Stimulated activated CD4-positive, alpha-beta T cell treated with anti-CD3 and anti-CD28 coated beads, Interleukin-15, amount 100 ng/mL, for 1 hour (primary cell): ENCODE measurements at places on chromosomes 6 and 20.

DNA sequence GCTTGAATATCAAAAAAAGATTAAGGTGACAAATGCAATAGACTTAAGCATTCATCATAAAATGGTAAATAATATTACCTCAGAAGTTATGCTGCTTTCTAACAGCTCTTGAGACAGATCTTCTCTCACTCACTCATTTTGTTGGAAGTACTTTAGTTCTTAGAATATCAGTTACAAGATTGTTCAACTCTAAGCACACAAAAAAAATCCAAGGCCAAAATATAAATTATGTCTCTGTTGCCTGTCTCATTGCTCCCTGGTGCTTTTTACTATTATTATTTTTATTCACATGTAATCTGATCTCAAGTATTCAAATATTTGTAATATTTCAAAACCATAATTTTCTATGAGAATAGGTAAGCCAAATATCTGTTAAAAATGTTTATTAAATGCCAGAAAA, 259.4 kb upstream of the HSF2 start:
- DNase-seq = no peak

DNA sequence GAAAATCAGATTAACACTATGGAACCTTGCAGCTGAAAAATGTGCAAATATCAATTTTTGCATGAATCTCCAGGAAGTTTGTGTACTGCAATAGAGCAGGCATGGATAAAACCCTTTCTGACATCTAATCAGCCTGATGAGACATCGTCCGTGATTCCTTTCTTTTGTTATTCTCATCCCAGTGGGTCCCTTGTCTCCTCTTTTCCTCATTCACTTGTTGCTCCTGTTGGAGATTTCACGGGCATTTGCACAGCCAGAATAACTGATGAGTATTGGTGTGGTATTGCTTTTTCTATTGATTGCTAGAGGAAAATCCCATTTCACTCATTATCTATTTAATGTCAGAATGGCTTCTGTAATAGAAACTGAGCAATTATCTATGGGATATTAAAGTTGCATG, 39.9 kb downstream of the SCGN start:
- DNase-seq = no peak

GRCh38 chr6:110325197-110325596, 33.0 kb downstream of the METTL24 start:
- DNase-seq = no peak

DNA sequence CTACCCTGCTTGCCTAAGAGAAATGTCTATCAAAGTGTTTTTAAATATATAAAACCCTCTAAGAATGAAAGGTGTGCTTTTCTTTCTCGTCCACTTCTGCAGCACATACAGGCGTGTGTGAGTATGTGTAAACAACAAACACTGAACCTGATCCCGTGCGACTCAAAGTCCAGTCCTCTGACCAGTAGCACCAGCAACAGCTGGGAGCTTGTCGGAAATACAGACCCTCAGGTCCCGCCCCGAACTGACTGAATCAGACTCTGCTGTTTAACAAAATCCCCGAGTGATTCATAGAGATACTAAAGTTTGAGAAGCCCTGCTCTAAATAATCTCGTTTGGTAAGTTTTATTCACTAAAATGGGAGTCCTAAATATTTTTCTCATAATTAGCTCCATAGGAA, 208.0 kb upstream of the KCNQ5 start:
- no peak for DNase-seq

GRCh38 chr6:109736273-109737025, 45.4 kb downstream of the FIG4 start:
- DNase-seq = no peak

GRCh38 chr20:13928901-13929300, 61.5 kb downstream of the SEL1L2 start:
- no peak for DNase-seq

DNA sequence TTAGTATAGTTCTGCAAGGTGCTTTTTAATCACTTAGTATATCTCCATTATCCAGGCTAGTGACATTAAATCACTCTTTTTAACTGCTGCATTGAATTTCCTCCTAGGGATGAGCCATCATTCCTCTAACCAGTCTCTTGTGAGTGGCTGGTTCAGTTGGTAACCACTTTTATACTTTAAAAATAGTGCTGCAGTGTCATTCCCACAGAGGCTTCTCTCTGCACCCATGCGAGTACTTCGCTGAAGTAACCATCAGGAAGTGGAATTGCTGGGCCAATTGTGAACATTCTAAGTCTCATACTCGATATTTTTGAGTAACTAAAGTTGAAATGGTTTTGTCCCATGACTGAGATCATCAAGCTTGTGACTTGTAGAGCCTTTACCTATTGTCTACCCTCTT, 2.1 kb downstream of the BTN3A2 start:
- no peak for DNase-seq

DNA sequence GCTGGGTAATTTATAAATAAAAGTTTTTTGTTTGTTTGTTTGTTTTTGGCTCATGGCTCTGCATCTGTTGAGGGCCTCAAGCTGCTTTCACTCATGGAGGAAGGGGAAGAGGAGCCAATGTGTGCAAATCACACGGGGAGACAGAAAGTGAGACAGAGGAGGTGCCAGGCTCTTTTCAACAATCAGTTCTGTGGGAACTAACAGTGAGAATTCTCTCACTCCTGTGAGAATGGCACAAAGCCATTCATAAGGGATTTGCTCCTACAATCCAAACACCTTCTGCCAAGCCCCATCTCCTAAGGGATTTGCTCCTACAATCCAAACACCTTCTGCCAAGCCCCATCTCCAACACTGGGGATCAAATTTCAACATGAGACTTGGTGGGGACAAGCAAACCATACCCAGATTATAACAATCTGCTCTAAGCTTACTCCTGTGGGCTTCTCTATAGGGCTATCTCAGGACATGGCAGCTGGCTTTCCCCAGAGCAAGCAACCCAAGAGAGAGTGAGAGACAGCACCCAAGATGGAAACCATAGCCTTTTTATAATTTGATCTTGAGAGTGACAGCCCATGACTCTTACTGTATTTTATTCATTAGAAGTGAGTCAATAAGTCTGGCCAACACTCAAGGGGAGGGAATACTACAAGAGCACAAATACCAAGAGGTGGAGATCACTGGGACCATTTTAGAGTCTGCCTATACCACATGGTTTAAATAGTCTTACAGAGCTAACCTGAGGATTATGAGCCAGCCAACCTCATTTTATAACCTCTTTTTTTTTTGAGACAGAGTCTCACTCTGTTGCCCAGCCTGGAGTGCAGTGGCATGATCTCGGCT, 22.8 kb upstream of the LRRC1 start:
- DNase-seq = no peak

DNA sequence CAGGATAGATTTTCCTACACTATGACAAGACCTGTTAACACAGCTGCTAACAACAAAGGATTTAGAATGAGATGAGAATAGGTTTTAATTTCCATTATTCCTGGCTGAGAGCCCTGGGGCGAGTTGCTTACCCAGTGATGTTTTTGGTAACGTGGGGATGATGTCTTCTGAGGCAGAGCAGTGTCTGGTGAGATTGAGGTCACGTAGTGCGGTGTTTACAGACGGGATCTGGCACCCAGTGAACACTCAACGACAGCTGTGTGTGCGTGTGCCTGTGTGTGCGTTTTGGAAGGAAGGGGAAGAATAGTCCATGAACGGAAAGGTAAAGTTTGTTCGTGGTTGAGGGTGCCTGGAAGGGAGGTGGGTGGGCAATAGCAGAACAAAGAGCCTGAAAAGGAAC, 384.7 kb downstream of the C6orf118 start:
- no peak for DNase-seq

- DNase-seq = no peak
Observed at GRCh38 chr6:143130928-143131327, 70.2 kb downstream of the AIG1 start.

DNA sequence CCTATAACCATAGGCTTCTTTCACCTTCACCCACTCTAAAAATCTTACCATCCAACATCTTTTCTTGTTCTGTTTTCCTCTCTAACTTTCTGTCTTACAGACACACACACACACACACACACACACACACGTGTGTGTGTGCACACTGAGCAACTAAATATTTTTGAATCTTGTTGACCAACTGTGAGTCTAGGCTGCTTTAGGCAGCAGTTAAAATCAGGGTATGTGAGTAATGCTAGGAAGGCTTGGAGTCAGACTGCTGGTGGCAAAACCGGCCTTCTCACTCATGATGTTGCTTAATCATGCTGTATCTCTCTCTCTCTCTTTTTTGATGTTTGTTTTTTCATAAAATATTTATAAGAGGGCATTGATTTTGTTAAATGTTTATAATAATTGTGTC, 103.1 kb upstream of the TBX18 start:
- DNase-seq = no peak

- no peak for DNase-seq
Observed at GRCh38 chr20:13684566-13685222, 46.0 kb upstream of the TASP1 start.

DNA sequence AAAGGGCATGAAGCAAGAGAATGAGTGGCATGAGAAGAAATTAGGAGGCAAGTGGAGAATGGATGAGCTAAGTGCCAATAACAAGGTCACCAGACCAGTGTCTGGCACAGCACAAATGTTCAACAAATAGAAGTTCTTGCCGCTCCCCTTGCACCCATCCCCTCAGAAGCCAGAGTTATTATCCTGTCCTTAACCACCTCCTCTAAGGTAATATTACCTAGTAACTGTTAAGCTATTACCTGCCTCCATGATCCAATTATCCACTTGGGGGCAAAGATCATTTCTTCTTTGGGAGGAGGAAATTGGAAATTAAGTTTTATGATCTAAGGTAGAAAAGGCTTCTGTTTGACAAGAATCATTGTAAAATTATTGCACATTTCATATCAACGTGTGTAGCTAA, 133.8 kb downstream of the FOXA2 start:
- DNase-seq = no peak

- no peak for DNase-seq
Observed at GRCh38 chr20:40798066-40798465, 109.0 kb upstream of the MAFB start.

DNA sequence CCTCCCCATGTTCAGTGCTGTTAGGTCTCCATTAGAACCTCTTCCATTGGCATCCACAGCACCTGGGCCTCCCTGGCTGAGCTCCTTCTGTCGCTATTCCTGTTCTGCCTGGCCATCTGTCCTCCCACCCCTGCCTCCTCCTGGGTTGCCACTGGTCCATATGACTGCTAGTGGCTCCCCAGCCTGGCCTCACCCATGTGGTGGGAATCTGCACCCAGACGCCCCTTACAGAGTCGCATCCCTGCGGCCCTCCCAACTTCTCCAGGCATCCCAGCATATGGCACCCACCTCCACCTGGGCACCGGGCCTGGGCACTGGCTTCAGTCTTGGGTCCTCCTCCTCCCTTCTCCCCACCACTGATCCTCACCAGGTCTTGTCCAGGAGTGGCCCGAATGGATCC, 7.7 kb downstream of the CDC25B start:
- no peak for DNase-seq

GRCh38 chr6:42383421-42384205, 68.1 kb downstream of the TRERF1 start:
- no peak for DNase-seq

DNA sequence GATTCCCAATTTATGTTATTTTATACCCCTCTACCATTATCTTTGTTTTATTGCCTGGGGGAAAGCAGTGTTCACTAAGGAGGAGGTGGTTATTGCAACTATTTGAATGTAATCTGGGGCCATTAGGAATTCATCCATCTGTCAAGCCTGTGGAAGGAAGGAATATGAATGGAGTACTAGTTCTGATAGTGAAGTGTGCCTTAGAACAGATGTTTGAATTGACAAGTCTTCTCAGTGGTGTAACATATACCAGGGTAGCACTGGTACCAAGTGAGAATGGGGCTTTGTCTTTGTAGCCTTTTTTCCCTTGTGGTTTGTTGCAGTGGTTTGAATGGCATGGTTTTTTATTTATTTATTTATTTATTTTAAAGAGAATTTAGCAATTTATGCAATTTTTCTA, 27.9 kb upstream of the HDAC2 start:
- no peak for DNase-seq

GRCh38 chr6:12479881-12480280, 189.7 kb downstream of the EDN1 start:
- no peak for DNase-seq

DNA sequence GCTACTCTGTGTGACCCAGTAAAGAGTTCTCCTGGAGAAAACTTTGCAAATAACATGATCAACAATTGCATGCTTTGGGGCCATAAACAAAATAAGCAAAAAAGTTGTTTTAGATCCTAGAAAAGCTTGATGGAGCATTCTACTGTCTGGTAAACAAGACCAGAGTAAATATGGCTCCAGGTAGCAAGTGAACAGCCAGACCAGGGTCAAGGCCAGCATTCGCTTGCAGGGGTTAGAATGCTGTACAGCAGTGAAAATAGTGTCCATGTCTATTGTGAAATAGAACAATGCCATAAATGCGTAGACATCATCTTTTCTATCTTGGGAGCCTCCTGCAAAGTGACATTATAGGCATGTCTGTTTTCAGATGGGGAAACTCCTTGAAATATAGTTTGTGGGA, 216.7 kb downstream of the PLCB4 start:
- no peak for DNase-seq

DNA sequence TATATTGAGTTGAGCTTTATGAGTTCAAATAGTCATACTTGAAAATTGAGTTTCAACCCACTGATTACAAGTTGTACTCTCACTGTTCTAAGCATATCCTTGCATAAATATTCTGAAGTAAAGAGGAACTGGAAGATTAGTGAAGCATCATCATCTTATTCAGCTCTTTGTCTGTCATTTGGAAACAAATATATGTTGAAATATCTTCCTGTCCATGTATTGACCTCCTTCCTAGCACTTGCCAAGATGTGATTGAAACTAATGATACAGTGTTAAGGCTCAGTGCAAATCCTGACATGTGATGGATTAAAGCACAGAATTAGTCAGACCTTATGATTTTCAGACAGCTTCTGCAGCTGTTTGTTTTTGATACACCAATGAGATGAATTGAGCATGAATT, 434.3 kb downstream of the TBC1D32 start:
- DNase-seq = no peak

DNA sequence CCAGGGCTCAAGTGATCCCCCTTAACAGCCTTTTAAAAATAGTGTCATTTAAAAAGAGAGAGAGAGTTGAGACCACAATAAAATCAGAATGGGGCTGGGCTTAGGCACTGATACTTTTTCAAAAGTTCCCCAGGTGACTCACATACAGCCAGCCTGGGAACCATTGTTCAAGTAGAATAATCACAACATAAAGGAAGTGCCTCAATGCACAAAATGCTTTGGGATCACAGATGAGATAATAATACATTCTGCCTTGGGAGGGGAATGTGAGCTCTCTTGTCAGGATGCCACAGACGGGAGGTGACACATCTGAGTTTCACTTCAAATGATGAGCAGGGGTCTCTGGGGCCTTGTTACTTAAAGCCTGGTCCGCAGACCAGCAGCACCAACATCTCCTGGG, 34.0 kb upstream of the GABRR1 start:
- no peak for DNase-seq
